ENCODE measurements at places on chromosomes 2 and 18.

- no peak for DNase-seq
Measured at GRCh38 chr2:31248139-31248538, 14.2 kb downstream of the EHD3 start.

DNA sequence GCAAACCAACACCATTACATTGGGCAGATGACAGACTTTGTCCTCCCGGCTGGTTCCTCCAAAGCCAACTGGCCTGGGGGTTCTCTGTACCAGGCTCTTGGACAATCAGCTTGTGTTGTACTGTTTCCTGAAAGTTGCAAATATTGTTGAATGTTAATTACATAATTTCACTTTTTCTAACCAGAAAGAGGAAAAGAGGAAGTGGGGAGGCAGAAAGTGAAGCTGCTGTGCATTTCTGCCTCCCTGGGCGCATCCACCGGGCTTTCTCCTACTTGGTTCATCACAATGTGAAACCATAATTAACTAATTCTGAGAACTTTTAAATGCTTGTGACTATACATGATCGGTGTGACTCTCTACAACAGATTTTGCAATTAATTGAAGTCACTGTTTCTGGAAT, 10.1 kb downstream of the TWIST2 start:
- no peak for DNase-seq

GRCh38 chr2:221563270-221563985, 8.7 kb downstream of the EPHA4 start:
- no peak for DNase-seq

GRCh38 chr2:215929602-215930335, 83.6 kb downstream of the MREG start:
- no peak for DNase-seq

GRCh38 chr2:31254237-31255203, 20.6 kb downstream of the EHD3 start:
- no peak for DNase-seq

GRCh38 chr2:45808294-45808800, 156.9 kb downstream of the PRKCE start:
- no peak for DNase-seq
